ENCODE measurements at places on chromosomes 11 and 22.

- no peak for DNase-seq
Observed at GRCh38 chr11:42960521-42961088, 351.2 kb upstream of the API5 start.

DNA sequence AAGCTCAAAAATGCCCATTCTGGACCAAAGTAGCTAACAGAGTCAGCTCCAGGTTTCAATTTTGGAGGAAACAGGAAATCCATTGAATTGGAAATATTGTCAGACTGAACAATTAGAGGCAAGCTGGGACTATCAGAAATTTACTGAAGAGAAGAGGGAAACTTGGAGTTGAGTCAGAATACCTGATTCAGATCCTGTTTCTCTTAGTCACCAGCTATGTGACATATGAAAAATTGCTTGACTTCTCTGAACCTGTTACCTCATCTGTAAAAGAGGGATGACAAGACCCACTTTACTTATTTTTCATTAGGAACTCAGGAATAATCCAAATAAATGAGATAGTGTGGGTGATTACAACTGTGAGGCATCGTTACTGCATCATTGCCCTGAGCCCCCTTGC is 148.9 kb upstream of the CADM1 start:
- no peak for DNase-seq

DNA sequence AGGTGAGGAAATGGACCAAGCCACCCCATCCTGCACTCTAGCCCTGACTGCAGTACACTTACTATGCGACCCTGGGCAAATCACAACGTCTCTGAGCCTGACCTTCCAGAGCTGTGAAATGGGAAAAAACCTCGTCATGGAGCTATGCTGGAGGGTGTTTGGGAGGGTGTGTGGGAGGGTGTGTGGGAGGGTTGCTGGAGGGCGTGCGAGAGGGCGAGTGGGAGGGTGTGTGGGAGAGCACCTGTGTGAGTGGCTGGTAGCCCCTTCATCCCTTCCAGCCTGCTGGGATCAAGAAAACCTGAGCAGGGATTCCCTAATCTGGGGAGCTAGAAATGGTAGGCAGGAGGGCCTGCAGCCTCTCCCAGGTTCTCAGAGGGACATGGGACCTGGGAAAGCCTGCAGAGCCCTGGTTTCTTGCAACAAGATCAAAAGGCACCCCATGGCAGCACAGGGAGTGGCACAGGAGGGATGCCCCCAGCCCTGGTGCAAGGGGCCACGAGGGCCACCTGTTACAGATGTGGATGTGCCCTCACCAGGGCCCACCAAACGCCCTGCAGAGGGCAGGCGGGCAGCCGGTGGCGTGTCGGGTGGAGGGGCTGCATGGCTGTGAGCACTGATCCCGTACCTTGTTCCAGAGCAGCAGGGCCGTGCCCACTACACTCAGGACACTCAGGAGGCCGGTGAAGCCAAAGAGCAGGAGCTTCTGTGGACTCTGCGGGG is 23.2 kb downstream of the NFAM1 start:
- DNase-seq = no peak

GRCh38 chr11:31237819-31238760 is 131.4 kb downstream of the DCDC1 start:
- DNase-seq = peak; percentile 27

DNA sequence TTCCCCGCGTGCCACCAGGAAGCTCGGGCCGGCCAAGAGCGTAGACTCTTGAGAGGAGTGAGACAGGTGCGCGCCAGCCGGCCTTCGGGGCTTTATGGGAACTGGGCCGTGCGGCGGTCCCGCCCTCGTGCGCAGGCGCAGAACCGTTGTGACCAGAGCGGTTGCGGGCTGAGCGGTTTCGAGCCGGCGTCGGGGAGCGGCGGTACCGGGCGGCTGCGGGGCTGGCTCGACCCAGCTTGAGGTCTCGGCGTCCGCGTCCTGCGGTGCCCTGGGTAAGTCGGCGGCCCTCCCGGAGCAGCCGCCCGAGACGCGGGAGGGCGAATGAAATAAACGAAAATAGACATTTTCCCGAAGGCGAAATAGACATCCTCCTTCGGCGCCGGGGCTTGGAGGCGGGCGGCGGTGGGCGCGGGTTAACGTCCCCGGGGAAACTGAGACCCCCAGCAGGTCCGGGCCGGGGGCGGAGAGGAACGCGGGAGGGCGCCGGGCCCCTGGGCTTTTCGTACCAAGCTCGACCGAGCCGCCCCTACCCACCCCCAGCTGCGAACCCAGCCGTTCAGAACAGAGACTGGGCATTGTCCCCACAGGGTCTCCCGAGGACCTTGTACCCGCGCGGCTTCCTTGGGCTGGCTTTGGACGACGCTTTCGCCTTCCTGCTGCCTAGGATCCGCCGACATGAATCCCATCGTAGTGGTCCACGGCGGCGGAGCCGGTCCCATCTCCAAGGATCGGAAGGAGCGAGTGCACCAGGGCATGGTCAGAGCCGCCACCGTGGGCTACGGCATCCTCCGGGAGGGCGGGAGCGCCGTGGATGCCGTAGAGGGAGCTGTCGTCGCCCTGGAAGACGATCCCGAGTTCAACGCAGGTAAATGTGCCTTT is at the start of gene ASRGL1:
Gene ASRGL1, plus strand, starts transcription at position 146 of the 879 bp plus-strand sequence. Its CDS starts 530 bp downstream, at position 676.
- peak; percentile 54 for DNase-seq

GRCh38 chr22:41538583-41538982 is 5.7 kb downstream of the POLR3H start:
- no peak for DNase-seq

GRCh38 chr11:123143476-123143875 is 51.6 kb downstream of the CLMP start:
- DNase-seq = peak; percentile 29

GRCh38 chr22:49869845-49870712 is 16.4 kb downstream of the ZBED4 start:
- no peak for DNase-seq

GRCh38 chr22:40345815-40346184 is 500 bp upstream of the ADSL start:
- peak; percentile 27 for DNase-seq

DNA sequence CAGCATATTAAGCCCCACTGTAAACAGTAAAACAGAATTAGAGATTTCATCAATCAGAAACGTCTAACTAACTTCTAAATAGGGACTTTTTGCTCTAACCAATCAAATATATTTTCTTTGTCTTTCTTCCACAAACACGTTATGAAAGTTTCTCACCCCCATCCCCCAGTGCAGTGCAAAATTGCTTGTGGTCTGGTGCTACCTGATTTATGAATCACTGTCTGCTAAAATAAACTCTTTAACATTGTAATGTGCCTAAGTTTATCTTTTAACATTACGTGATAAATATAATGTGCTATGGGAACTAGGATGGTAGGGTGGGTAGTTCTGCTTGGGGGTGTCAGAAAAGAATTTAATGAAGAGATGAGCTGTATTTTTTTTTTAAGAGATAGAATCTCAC is 47.3 kb upstream of the SLC5A1 start:
- DNase-seq = no peak

GRCh38 chr11:44928144-44928543 is 22.5 kb downstream of the TP53I11 start:
- DNase-seq = no peak

GRCh38 chr11:2136209-2136951 is 2.8 kb downstream of the IGF2 start:
- no peak for DNase-seq

DNA sequence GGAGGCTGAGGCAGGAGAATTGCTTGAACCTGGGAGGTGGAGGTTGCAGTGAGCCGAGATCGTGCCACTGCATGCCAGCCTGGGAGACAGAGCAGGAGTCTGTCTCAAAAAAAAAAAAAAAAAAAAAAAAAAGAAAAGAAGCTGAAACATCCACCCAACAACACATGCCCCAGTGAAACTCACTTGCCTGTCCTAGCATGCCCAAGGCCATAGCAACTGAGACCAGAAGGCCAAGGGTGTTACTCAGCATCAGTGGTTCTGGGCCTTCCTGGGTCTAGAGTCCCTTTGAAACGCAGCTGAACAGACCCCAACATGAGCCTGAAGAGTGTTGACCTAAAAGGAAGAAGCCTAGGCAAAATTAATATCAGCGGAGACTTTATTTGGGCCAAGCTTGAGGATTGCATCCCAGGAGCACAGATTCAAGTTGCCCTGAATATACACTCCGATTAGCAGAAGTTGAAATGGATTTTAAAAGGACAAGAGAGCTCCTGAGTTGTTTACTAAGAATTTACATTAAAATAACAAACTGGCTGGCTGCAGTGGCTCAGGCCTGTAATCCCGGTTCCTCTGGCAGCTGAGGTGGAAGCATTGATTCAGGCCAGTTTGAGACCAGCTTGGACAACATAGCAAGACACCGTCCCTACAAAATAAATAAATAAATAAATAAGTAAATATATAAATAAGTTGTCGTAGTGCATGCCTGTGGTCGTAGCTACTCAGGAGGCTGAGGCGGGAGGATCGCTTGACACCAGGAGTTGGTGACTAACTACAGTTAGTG is 7.0 kb downstream of the PRDX5 start:
- DNase-seq = no peak

- no peak for DNase-seq
Observed at GRCh38 chr11:65781152-65781961, 581 bp upstream of the AP5B1 start.

DNA sequence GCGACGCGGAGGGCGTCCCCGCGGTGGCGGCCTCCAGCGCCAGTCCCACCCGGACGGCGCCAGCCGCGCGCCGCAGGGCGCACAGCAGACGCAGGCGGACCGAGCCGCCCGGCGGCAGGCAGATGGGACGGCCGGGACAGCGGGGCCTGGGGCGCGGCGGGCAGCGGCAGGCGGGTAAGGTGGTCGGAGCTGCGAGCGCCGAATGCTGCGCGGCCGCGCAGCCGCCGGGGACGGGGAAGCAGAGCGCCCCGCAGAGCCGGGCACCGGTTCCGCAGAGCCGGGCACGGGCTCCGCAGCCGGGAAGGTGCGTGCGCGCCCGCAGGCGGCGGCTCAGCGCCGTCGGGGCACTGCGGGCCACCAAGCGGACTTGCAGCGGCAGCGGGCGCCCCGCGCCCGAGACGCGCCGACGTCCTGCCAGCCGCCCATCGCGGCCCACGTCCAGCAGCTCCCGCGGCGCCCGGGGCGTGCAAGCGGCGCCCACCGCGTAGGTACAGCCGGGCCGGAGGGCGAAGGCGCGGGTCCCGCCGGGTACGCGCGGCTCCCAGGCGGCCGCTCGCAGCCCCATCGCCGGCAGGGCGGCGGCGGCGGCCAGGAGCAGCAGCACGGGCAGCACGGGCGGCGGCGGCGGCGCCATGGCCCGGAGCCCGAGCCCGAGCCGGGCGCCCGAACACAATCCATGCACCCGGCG is 739 bp downstream of the CELSR1 start:
- no peak for DNase-seq

DNA sequence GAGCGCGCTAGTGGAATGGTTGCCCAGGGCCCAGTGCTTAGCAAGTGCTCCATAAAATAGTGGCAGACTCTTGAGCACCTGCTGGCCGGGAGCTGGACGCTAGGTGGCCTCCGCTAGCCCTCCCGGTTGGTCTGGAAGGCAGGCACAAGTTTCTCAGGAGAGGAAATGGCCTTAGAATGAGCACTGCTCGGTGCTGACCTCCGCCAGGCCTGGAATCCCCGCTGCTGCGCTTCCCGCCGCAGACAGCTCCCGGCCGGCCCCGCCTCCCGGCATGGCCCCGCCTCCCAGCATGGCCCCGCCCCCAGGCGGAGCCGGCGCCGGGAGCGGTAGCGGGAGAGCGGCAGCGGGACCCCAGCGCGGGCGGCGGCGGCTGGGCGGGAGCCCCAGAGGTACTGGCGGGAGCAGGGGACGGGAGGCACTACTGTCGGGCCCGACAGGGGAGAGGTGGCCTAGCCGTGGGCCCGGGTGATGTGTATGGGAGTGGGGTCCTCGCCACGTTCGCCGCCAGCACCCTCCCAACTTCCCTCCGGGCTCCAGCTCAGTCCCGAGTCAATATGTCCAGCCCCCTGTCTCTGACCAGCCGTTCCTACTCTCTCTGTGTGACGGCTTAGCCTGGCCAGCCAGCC is at the start of gene SIPA1:
Gene SIPA1, plus strand, starts transcription at position 308 of the 626 bp plus-strand sequence. CDS start 2,821 bp downstream, outside the sequence.
- peak; percentile 91 for DNase-seq

DNA sequence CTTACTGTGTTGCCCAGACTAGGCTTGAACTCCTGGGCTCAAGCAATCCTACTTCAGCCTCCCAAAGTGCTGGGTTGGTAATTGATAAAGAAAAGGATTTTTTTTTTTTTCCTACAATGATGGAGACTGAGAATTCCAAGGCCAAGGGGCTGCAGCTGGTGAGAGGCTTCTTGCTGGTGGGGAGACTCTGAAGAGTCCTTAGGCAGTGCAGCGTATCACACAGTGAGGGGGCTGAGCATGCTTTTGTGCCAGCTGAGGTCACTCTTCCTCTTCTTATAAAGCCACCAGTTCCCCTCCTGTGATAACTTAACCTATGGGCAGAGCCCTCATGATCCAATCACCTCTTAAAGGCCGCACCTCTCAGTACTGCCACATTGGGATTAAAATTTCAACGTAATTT is 28.2 kb upstream of the CCDC81 start:
- no peak for DNase-seq

- DNase-seq = peak; percentile 99
Observed at GRCh38 chr11:47917599-47918369, 62.6 kb upstream of the PTPRJ start.

GRCh38 chr11:35414311-35414710 is 5.0 kb downstream of the SLC1A2 start:
- no peak for DNase-seq

DNA sequence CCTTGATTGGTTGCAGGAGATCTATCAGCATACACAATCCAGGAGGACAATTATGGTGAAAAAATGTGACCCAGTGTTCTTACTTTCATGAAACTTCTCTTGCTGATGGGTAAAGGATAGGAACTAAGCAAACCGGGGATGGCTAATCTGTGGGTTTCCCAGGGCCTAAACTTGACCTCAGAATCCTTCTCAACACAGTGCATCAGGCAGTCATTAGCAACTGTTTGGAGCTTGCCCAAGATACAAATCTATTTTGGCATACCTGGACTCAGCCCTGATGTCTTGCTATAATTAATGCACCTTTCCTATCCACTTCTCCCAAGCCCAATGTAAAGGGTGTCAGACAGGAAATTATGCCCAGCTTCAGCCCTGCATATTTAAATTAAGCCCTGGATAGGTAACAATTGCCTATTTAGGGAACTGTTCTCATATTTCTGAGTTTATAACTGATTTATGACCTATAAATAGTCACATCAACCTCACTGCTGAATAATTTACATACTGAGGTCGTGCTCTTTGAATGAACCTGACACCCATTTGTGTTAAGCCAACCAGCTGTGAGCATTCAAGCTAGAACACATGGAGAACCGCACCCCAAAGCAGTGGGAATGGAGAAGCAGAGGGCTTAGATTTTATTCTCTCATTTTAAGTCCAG is 9.2 kb upstream of the PHF21A start:
- no peak for DNase-seq

GRCh38 chr11:30496935-30497334 is 89.2 kb downstream of the MPPED2 start:
- no peak for DNase-seq

GRCh38 chr11:27471589-27472397 is 797 bp downstream of the LGR4 start:
- DNase-seq = peak; percentile 19

- no peak for DNase-seq
Observed at GRCh38 chr11:120642196-120642894, 130.8 kb downstream of the GRIK4 start.

DNA sequence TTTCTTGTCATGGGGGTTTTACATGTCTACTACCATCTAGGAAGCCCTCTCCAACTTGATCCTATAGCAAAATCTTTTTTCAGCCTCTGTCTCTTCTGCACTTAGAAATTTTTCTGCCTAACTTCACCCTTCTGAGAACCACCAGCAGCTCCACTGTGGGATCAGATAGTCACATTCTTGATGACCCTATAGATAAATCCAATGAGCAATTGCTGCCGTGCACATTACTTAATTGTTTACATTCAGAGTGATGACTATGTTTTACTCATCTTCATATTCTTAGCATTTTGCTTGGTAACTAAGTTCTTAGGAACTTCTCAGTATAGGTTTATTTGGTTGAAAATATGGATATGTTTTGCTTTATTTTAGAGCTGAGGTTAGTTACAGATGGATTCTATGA is 12.4 kb upstream of the ETS1 start:
- no peak for DNase-seq
